ENCODE measurements at places on chromosomes 3 and 15. TPM values are rescaled to one million over a fixed set of nuclear protein-coding genes. Genes with fewer than 3 reads are reported as not detected.

DNA sequence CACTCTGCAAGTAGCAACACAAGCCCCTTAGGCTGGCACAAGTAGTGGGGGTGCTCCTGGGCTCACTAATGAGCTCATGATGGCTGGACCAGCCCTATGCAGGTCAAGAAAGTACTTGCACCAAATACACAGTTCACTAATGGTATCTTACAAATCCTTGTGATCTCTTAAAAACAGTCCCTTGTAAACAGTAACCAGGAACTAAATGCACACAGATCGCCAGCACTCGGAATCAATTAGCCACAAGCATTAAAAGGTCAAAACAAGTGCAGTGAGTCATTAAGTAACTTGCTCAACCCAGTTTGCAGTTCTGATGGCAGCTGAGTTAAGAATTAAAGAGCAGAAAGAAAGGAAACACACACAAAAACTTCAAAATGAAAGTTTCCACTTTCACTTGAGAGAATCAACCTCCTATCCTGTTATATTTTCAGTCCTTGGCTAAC is 43.2 kb downstream of the ARHGEF3 start:
- peak; percentile 23 for DNase-seq

DNA sequence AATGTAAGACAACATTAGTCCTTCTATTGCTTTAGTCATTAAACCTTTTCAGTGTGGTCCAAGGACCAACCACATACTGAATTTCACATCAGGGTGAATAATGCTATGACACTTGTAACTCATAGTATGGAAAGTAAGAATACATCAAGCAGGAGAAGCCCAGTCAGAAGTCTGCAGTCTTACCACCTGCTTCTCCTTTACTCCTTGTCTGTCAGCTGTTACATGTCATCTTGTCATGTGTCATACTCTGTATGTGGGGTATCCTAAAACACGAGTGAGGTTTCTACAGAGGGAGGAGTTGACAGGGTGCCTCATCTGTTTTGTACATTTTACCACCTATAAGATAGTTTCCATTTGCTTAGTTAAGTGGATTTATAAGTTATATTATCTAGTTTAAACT is 32.8 kb upstream of the EID1 start:
- DNase-seq = no peak

GRCh38 chr15:66946578-66947164 is 118.7 kb upstream of the SMAD3 start:
- peak; percentile 56 for DNase-seq

DNA sequence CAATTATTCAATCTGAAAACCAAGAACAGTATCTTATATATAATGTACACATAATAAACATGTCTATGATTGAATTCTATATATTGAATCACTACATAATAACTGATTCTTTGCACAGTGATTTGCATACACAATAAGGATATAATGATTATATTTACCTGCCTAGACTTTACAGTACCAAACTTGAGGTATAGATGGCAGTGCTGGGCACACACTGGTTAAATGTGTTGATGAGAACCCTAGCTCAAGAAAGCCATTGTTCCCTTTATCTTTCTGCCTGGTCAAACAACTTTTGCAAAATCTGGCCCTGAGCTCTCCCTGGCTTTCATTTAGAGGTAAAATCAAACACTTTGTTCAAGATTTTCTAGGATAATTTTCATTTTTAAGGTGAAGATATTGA is 697.7 kb downstream of the TUSC7 start:
- DNase-seq = no peak

- no peak for DNase-seq
Observed at GRCh38 chr15:79032656-79033055, 57.9 kb downstream of the RASGRF1 start.

GRCh38 chr3:43473737-43474136 is 148.1 kb downstream of the ANO10 start:
- no peak for DNase-seq

DNA sequence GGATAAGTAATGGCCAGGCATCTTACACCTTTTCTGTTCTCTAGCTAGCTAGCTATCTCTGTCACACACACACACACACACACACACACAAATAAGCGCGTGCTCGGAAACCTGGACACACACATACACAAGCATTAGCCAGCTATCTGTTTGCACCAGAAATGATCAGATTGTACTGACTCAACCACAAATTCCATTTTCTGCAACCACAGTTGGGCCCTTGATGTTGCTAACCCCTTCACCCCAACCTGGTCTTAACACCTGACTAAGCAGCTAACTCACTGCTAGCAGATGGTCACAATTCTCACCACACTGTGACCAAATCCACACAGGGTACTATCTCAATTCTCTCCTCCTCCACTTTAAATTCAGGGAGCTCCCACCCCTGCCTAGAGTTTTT is 183.0 kb upstream of the THBS1 start:
- DNase-seq = no peak

GRCh38 chr3:136856665-136857064 is 5.3 kb upstream of the NCK1 start:
- no peak for DNase-seq

- DNase-seq = no peak
Observed at GRCh38 chr3:134061401-134061800, 31.7 kb upstream of the SLCO2A1 start.

- DNase-seq = no peak
Observed at GRCh38 chr15:90553248-90553745, 23.6 kb downstream of the CRTC3 start.

GRCh38 chr15:71825021-71825730 is 14.8 kb downstream of the NR2E3 start:
- DNase-seq = no peak

DNA sequence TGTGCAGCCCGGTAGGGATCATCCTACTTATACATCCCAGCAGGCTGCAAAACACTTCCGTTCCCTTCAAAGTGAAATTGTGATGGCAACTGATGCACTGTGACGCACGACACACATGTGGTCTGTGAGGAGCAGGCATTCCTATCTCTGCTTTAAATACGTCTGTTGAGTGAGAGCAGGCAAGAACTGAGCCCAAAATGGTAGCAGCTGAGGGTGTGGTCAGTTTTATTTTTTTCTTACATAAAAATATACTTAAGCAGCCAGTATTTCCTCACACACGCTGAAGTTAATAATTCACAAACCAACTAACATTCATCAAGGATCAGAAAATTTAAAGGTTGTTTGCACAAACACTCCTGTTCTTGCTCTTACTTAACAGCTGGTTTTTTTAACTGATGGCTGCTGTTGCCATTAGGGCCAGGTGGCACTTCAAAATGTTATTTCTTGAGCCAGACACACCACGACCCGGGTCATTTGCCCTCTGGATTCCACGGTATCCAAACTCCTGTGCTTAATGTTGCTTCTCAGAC is 23.9 kb downstream of the LRIG1 start:
- DNase-seq = no peak

DNA sequence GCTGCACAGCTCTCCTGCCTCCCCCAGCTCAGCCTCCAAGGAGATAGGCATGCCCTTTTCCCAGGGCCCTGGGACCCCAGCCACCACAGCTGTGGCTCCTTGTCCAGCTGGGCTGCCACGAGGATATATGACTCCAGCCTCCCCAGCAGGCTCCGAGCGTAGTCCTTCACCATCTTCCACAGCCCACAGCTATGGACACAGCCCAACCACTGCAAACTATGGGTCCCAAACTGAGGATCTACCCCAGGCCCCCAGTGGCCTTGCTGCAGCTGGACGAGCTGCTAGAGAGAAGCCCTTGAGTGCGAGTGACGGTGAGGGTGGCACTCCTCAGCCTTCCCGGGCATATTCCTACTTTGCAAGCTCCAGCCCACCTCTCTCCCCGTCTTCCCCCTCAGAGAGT is 20.5 kb upstream of the APEH start:
- DNase-seq = no peak

GRCh38 chr15:95558131-95558530 is 772.4 kb upstream of the NR2F2 start:
- no peak for DNase-seq

GRCh38 chr3:13715961-13716360 is 163.9 kb downstream of the WNT7A start:
- no peak for DNase-seq

- DNase-seq = no peak
Observed at GRCh38 chr3:177034832-177035475, 162.3 kb downstream of the TBL1XR1 start.

GRCh38 chr15:71662306-71662705 is 148.0 kb upstream of the NR2E3 start:
- no peak for DNase-seq

DNA sequence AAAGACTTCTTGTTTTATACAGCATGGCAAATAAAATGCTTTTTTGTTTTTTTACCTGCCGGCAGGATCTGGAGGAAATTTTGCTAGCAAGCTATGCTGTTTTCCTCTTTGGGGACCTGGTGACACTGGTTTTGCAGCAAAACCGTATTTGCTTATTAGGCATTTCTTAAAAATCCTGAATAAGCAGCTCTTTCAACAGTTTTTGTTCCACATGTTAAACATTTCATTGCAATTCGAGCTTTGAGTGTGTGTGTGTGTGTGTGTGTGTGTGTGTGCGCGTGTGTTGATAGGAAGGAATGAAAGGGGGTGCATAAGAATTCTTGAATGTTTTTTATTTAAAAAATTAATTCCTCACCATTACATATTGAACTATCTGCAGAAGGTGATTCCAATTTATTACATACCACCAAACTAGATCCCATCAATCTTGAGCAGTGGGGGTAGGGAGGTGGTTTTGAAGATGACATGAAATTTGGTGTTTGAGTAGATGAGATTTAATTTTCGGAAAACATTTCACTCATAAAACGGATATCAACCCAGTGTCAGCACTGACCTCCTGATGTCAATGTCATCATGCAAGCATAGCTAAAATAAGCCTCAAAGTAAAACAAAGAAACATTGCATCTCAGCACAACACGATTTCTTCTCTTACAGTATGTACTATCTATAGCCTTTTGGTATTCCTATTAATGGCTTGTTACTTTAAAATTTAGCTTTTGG is 17.3 kb downstream of the ZBTB38 start:
- DNase-seq = no peak

DNA sequence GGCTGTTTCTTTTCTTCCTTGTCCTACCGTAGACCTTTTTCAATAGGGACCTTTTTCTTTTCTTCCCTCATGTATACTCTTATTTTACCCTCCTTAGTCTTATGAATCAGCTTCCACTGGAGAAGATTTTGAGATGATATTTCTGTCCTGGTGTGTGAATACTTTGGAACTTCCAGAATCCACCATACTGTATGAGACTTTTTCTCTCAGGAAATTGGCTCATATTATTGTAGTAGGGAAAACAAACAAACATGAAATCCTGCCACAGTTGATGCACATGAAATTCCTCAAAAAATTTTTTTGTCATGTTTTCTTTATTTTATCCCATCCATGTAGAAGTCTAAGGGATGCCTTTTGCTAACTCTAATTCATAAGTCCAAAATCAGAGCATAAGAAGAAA is 289.3 kb upstream of the PLSCR5 start:
- no peak for DNase-seq

GRCh38 chr3:9582332-9582731 is 28.7 kb upstream of the LHFPL4 start:
- DNase-seq = no peak

- no peak for DNase-seq
Observed at GRCh38 chr3:65758438-65758837, 280.3 kb downstream of the MAGI1 start.

The RAB6B gene
- total RNA-seq = 0.24 TPM

The AHSG gene
- total RNA-seq = 0.33 TPM

The SLC22A13 gene
- 0.09 TPM for total RNA-seq

The GUCA1C gene
- total RNA-seq = not detected

The STAC gene
- total RNA-seq = 1.7 TPM

The PRR20G gene
- not detected for total RNA-seq

The TGFBR2 gene
- total RNA-seq = 41.0 TPM

The MYZAP gene
- total RNA-seq = 2.5 TPM

The ANKDD1A gene
- total RNA-seq = 1.2 TPM

The WNT5A gene
- 2.9 TPM for total RNA-seq

The AADACL2 gene
- 0.14 TPM for total RNA-seq

The CEP70 gene
- 70.0 TPM for total RNA-seq

The GMNC gene
- total RNA-seq = 0.05 TPM

The ZNF501 gene
- total RNA-seq = 4.2 TPM

All from thymus (tissue), 14 donors.